Activated CD4-positive, alpha-beta T cell treated with anti-CD3 and anti-CD28 coated beads, Interleukin-2, amount 10 ng/mL, durations not matched to agents 24 days and 14 days (primary cell): ENCODE measurements at places on chromosomes 1 and 21. TPM values are rescaled to one million over a fixed set of nuclear protein-coding genes. Genes with fewer than 3 reads are reported as not detected.

DNA sequence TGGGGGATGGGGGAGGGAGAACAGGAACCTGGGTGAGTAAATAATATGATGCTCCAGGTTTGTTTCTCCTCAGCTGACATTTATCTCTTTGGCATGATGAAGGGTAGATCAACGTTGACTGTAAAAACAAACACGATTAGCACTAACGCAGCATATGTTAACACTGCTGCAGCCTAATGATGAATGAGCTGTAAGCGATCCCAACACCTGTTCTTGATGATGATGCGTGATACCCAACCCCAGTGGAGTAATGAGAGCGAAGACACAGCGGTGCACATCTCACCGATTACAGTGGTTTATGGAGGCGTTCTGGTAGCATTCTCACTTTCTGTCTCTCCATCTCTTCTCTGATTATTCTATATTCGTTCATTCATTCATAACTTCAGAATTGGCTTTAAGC, 640.4 kb downstream of the USP25 start:
- DNase-seq: no peak

GRCh38 chr1:121546830-121547591, 362.2 kb downstream of the SRGAP2C start:
- no peak for DNase-seq

DNA sequence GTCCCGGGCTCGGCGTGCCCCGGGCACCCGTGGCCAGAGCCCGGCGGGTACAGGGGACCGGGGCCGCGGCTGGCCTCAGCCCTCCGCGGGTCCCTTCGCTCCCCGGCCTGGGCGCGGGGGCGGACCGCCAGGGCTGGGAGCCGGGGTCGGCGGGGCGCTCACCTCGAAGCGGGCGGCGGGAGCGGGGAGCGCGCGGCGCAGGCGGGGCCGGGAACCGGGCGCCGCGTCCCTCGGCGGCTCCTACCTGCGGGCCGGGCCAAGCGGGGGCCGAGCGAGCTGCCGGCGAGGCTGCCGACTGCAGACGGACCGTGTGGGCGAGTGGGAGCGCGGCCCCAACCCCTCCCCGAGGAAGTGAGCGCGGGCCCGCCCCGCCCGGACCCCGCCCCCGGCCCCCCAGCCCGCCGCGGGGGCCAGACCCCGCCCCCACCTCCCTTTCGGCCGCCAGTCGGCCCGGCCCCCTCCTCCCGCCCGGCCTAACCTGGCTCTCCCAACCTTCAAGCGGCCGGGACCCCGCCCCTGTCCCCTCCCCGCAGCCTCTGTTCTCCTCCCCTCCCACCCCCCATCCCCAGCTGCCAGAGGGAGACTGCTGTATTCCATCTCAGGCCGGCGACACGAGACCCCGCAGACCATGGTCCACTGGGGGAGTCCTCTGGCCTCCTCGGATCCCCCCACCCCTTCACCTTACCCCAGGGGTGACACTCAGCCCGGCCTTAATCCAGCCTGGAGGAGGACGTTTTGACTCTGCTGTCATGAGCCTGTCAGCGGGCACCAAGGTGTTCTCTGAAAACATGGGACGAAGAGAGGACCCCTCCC, at the start of gene FHL3:
Gene FHL3, minus strand, starts transcription at position 320 of the 813 bp plus-strand sequence. CDS start 6,102 bp downstream, outside the sequence.
- DNase-seq: peak; percentile 83

DNA sequence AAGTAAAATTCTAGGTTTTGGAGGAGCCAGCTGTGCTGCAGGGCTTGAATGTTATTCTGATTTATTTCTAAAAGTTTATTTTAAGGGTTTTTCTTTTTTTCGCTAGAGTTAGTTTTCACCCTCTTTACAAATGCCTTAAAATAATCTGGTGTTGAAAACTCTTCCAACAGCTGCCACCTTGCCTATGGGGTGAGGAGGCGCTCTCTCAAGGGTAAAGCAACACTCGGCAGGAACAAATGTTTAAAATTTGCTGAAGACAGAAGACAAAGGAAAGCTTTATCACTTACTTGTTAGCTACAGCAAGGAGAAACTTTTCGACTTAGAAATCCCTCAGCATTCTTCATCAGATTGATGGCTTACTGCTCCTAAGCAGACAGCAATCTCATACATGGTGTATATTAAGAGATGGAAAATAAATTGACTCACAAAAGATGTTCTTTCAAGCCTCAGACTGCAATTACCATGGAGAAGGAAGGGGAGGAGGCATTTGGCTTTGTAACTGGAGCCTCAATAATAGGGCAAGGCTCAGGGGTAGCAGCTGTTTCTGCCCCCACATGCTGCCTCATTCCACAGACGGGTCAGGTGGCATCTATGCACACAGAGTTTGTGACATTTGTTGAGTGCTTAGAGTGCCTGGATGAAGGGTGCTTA, 79.8 kb upstream of the RALGPS2 start:
- DNase-seq: no peak

DNA sequence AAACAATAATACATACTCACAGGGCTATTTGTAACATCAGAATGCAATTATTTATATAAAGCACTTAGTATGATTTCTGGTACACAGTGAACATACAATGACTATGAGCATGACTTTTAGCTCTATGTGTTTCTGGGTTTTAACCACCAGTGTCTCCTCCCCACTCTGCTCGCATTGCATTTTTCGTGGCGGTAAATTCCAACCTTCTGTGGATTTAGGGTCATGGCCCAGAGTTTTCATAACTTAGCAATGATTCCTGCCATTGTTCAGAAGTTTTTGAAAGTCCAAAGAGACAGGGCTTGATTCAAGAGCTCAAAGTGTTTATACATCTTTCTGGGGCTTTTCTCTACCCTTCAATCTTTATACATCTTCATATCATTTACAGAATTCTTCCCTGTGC, 191.3 kb downstream of the BACH1 start:
- no peak for DNase-seq

GRCh38 chr1:147292631-147293251, 50.3 kb downstream of the CHD1L start:
- DNase-seq: no peak

GRCh38 chr1:173406783-173407230, 70.3 kb upstream of the PRDX6 start:
- no peak for DNase-seq

GRCh38 chr1:169529068-169529642, 43.4 kb upstream of the SLC19A2 start:
- peak; percentile 63 for DNase-seq

DNA sequence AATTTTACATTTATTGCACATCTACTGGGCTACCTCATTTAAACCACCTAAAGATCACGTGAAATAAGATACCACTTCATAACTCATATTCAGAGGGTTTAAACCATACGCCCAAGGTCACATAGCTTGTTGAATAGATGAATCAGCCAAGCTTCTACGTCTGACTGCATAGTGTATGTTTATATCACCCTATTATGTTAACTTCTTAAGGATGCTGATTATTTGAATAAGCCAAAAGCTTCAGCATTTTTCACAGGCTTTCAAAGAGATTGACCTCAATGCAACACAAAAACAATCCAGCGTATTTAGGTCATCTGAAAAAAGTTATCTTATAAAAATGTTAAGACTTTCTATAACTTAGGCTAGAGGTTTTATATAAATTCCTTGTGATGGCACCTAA, 373.8 kb downstream of the TGFB2 start:
- no peak for DNase-seq

- no peak for DNase-seq
Observed at GRCh38 chr1:1101503-1101902, 14.4 kb downstream of the C1orf159 start.

Gene HAO2
- not detected in 2 replicates for total RNA-seq

Gene RPS6KA1
- total RNA-seq: 264 and 277 TPM in 2 replicates

Gene PLA2G2F
- not detected in 2 replicates for total RNA-seq

Gene CA6
- 1.0 and 1.3 TPM in 2 replicates for total RNA-seq

Gene ACTL8
- not detected in 2 replicates for total RNA-seq

Gene LDLRAD1
- not detected in 2 replicates for total RNA-seq

Gene INAVA
- not detected in 2 replicates for total RNA-seq
